ENCODE measurements at places on chromosomes 16 and 17.
A peak's percentile ranks its signal among the peaks of the same experiment; 100 is the strongest.

DNA sequence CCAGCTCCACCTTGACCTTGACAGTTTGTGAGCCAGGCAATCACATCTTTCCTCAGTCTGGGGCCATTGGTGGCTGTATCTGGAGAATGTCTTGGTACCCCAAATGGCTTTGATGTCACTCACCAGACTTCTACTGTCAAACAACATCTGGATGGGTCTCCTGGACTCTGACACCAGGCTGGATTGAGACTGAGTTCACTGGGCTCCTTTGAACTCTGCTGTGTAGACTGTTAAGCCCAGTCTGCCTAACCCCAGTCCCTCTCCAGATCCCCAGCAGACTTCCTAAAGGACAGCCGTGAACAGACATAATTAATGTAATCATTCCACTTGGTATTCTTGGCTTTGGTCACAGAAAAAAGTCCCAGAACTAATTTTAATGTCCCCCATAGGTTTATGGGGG, 84.1 kb upstream of the KIFC3 start:
- no peak for DNase-seq

DNA sequence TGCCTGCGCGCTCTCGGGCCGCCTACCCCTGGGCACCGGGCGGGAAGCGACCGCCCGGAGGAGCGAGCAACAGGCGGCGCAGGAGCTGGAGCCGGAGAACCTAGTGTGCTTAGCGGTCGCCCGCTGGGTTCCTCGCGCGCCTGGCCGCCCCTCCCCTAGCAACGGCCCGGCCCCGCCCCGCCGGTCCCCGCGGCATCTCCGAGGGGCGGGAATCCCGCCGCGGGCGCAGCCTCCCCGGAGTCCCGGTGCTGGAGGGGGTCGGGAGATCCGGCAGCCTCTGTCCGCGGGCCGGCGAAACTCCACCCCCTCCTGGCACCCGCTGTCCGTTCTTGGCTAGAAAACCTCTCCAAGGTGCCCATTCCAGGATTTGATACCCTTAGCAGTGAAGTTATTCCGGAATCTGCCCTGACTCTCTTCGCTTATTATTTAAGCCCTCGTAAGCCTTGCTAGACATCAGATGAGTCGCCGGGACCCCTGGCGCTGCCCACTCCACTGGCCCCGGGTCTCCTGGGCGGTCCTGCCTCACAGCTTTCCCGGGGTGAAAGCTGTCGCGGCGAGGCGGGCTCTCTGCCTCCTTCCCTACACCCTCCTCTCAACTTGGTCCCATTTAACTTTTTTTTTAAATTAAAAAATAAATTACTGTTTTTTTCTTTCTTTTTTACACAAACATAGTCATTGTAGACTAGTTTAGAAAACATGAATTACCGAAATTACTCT, at the start of gene RPRML:
Gene RPRML, minus strand, starts transcription at position 107 of the 717 bp plus-strand sequence. CDS start 246 bp downstream, outside the sequence.
- peak; percentile 35 for DNase-seq

GRCh38 chr16:54936201-54936978, 5.7 kb downstream of the IRX5 start:
- DNase-seq = no peak

DNA sequence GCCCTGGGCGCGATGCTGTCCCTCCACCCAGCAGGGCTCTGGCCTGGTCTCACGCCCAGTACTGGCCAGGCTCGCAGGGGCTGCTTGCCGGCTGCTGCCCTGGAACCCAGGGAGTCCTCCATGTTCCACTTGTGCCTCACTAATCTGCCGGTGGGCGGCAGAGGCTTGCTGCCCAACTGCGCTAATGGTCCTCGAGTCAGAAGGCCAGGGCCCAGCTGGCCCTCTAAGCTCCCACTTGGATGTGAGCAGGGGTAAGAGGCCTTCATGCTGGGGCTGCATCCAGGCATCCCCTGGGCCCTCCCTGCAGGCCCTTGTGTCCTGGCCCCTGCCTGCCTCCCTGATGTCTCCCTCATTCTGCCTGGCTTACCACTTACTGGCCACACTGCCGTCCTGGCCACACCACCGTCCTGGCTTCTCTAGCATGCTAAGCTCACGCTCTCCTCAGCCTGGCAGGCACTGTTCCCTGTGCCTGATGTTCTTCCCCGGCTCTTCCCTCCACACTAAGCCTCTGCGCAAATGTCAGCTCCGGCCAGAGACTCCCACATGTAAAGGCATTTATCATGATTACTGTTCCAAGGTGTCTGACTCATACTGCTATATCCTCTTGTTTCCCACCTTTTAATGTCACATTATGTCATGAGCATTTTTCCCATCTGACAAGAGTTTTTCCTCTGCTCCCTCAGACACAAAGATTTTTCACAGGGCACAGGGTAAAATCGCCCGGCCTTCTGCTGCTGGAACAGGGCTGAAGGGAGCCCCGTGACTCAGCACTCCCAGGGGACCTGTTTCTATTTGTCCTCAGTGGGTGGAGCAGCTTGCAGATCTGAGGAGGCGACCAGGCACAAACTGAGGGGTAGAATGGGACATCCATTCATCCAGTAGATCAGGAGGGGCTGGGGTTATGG, 15.9 kb downstream of the B9D1 start:
- no peak for DNase-seq

GRCh38 chr17:76917829-76918228, 49.6 kb downstream of the MGAT5B start:
- DNase-seq = no peak

- no peak for DNase-seq
Observed at GRCh38 chr16:84896847-84897246, 77.1 kb downstream of the CRISPLD2 start.

DNA sequence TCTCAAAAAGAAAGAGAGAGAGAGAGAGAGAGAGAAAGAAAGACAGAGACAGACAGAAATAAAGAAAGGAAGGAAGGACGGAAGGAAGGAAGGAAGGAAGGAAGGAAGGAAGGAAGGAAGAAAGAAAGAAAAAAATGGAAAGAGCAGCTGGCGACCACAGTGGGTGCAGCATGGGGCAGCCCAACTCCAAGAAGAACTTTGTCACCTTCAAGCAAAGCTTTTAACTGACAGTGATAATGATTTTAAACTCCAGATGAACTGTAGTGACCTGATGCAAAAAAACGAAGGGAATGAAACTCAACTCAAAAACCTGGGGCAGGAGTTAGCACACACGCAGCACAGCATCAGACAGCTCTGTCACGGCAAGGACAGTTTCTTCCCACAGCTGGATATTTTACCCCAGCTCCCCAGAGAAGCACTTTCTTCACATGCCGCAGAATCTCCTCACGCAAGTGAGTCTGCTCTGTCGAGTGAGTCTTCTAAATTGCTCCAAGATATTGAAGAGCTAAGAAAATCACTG, 5.0 kb upstream of the ARHGAP17 start:
- DNase-seq = no peak

DNA sequence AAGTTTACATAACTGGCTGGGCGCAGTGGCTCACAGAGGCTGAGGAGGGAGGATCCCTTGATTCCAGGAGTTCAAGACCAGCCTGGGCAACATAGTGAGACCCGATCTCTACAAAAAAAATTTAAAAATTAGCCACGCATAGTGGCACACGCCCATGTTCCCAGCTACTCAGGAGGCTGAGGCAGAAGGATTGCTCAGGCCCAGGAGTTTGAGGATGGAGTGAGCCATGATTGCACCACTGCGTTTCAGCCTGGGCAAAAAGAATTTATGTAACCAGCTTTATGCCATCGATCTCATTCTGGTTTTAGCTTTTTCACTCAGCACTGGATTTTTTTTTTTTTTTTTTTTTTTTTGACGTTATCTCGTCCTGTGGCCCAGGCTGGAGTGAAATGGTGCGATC, 9.1 kb upstream of the CD300E start:
- no peak for DNase-seq

GRCh38 chr16:14449790-14450480, 180.1 kb downstream of the PARN start:
- no peak for DNase-seq

DNA sequence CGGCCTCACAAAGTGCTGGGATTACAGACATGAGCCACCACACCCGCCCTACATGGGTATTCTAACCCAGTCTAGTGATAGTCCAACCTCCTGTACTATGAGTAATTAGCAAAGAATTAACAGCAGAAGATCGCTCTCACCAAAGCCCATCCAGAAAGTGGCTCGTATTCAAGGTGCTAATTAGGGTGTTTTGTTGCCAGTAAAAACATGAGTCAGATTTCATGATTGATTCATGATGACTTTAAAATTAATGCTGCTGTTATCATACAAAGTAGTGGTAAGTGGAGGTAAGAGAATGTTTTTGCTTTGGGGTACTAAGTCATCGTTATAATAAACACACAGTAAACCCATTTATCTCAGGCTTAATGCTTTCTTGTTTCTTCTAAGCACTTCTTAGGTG, 428.8 kb downstream of the WWOX start:
- no peak for DNase-seq

- no peak for DNase-seq
Observed at GRCh38 chr17:15464231-15464985, 3.0 kb downstream of the CDRT4 start.

DNA sequence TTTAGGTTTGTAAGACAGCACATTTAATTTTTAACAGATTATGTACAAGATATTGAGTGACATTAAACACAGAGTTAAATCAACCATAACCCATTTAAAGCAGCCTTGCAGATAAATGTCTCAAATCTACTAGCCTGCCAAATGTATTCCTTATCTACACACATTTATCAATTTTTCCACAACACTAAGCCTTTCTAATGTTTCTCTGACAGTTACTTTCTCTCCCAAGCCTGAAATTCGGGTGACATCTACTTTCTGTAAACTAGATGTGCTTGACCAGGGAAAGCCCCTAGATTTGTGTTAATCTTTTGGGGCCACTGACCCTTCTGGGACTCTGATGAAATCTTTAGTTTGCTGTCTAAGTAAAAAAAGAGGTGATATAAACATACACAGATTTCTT, 69.0 kb downstream of the CDH13 start:
- no peak for DNase-seq

DNA sequence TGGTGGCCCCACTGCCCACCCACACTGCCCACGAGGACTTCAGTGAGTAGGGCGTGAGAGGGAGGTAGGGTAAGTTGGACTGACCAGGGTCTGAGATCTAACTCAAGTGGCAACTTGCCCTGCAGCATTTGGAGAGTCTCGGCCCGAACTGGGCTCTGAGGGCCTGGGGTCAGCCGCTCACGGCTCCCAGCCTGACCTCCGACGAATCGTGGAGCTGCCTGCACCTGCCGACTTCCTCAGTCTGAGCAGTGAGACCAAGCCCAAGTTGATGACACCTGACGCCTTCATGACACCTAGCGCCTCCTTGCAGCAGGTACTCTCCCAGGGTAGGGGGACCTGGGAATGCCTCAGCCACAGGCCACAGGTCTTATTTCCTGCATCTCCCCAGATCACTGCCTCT, 5.2 kb upstream of the NRN1L start:
- no peak for DNase-seq
